Tibial nerve (tissue), 4 donors: ENCODE measurements at places on chromosomes 11 and 22.

DNA sequence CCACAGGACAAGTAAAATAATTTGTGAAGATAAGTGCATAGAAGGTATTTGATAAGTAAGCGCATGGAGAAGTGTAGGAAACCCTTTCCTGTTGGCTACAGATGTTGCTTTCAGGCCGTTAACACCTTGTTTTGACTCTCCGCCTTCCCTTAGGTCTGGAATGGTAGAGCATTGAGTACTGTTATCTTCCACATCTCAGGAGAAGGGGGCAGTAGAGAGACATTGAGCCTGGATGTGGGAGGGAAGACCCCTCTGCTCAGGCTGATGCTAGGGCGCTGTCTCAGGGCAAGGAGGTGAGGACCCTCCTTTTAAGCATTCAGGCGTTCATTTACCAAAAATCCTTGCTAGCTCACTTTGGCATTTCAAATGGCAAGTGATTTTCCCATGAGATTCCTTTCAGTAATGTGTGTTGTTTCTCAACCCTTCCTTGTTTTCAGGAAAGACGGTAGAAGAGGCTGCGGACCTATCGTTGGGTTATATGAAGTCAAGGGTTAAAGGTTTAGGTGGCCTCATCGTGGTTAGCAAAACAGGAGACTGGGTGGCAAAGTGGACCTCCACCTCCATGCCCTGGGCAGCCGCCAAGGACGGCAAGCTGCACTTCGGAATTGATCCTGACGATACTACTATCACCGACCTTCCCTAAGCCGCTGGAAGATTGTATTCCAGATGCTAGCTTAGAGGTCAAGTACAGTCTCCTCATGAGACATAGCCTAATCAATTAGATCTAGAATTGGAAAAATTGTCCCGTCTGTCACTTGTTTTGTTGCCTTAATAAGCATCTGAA lies 27.0 kb upstream of the SCGB1A1 start:
- no peak for DNase-seq

GRCh38 chr11:69308936-69309615 lies 15.1 kb downstream of the MYEOV start:
- DNase-seq, result no peak

- no peak for DNase-seq
Measured at GRCh38 chr11:44834846-44835245, 108.1 kb downstream of the TSPAN18 start.

GRCh38 chr11:8387141-8387540 lies 123.5 kb upstream of the LMO1 start:
- no peak for DNase-seq

- no peak for DNase-seq
Measured at GRCh38 chr11:84671325-84671999, 955.7 kb downstream of the DLG2 start.

DNA sequence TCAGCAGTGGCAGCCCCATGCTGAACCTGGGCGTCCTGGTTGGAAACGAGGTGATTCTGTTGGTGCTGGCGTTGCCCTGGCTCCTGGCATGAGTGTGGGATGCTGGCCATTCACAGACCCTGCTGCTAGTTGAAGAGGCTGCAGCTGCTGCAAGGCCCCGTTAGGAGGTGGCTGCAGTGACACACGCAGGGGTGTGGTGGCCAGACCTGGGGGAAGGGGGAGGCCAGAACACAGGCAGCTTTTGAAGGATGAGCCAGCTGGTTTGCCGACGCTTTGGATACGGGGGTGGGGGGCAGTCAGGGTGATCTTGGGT lies 77.2 kb downstream of the MORC2 start:
- no peak for DNase-seq

DNA sequence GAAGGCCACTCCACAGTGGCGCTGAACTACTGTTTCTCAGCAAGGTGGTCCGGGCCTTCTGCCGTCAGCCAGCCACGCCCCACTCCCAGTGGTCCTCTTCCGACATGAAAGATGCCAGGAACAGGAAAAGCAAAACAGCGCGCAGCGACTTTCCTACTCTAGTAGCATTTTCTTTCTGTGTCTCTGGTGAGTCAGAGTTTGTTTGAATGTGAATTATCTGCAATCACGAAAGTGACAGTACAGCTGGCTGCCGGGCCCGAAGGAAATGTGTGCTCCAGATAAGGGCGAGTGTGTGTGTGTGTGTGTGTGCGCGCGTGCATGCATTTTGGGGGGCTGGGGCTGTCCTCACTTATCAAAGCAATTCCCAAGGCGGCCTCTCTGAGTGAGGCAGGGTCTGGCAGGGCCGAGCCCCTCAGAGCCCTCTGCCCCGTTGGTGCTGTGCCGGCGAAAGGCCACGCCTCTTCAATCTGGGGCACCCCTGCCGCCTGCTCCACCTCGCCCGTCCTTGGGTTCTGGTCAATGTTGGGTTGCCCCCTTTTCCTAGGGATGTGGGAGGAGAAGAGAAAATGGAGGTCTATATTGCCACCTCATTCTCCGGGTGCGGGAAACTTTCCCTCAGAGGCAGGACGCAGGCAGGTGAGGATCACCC lies 288.5 kb downstream of the KIRREL3 start:
- DNase-seq, result no peak

- no peak for DNase-seq
Measured at GRCh38 chr22:45334528-45334927, 24.8 kb downstream of the FAM118A start.

DNA sequence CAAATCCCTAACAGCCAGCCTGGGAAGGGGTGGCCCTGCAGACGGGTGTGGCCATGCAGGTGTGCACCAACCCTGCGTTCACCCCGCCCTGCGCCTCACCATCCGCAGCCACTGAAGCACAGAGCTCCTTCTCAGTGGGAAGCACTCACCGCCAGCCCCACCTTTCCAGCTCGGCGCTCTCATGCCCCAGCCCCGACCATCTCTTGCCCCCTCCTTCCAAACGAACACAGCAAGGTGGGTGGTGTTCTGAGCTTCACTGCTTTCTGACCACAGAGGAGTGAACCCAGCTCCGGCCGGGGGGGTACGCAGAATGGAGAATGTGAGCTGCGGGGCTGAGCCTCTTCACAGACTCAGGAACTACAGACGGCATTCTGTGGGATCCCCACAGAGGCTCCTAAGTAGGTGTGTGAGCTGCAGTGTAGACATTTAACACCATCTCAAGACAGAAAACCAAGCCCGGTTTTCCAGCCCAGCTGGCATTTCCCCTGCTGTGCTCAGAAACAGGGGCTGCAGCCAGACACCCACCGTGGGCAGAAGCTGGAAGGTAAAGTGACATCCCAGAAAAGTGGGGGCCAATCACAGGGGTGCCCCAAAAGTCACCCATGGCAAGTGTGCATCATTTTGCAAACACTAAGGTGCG lies 88.4 kb upstream of the RTL6 start:
- no peak for DNase-seq

GRCh38 chr22:33240888-33241475 lies 182.8 kb upstream of the SYN3 start:
- no peak for DNase-seq

GRCh38 chr11:58254936-58255335 lies 13.1 kb downstream of the OR10W1 start:
- DNase-seq, result no peak

DNA sequence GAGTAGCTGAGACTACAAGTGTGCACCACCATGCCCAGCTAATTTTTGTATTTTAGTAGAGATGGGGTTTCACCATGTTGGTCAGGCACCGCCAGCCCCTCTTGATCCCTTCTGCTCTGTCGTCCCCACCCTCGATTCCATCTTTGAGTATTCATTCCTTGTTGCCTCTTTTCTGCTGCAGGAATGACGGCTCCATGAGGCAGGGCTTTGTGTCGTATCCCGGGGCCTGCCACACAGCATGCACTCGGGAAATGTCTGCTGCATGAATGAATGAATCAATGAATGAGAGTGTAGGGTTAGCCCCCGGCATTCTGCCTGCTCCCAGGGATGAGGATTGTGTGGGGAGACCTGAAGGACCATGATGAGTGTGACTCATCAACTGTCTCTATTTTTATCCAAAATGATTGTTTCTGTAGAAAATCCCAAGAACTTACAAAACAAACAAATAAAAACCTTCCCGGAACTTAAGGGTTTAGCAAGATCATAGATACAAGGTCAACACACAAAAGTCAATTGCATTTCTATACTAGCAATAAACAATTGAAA lies 54.6 kb upstream of the SLC22A12 start:
- DNase-seq, result no peak

- no peak for DNase-seq
Measured at GRCh38 chr11:12269446-12270214, 107.7 kb upstream of the PARVA start.

- DNase-seq, result no peak
Measured at GRCh38 chr22:37284805-37285355, 2.6 kb downstream of the CYTH4 start.

DNA sequence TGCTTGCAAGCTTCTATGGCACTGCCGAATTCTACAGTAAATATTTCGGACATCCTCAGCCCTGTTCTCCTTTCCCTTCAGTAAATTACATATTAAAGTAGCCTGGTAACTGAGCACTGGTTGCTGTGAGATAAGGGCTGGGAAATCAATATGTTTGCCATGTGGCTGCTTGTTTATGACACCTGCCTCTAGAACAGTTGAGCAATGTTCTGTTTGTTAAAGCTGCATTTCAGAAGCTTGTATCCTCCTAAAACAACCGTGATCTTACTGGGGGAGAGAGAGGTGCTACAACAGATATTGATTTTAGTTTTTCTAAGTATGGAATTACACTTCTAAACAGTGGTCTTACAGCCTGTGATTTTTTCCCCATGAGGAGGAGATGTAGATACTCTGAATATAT lies 39.4 kb downstream of the ZBTB16 start:
- DNase-seq, result no peak

GRCh38 chr11:65606876-65607613 lies 7.0 kb downstream of the MAP3K11 start:
- DNase-seq, result peak; percentile 93

- no peak for DNase-seq
Measured at GRCh38 chr11:111351374-111352055, 27.6 kb downstream of the POU2AF1 start.

DNA sequence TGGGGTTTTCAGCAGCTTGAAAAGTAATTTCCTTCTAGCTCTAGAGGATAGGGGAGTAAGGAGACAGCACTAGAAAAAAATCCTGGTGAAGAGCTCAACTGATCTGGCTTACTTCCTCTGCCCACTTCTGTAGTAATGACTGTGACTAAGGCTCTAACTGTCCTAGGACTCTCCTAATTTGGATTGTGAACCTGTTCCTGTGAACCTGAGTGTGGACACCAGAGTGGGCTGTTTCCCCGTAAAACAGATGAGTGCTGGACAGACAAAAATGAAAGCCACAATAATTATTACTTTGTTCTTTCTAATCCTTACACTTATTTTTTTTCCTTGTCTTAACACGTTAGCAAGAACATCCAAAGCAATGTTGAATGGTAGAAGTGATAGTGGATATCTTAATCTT lies 154.1 kb downstream of the AASDHPPT start:
- no peak for DNase-seq

DNA sequence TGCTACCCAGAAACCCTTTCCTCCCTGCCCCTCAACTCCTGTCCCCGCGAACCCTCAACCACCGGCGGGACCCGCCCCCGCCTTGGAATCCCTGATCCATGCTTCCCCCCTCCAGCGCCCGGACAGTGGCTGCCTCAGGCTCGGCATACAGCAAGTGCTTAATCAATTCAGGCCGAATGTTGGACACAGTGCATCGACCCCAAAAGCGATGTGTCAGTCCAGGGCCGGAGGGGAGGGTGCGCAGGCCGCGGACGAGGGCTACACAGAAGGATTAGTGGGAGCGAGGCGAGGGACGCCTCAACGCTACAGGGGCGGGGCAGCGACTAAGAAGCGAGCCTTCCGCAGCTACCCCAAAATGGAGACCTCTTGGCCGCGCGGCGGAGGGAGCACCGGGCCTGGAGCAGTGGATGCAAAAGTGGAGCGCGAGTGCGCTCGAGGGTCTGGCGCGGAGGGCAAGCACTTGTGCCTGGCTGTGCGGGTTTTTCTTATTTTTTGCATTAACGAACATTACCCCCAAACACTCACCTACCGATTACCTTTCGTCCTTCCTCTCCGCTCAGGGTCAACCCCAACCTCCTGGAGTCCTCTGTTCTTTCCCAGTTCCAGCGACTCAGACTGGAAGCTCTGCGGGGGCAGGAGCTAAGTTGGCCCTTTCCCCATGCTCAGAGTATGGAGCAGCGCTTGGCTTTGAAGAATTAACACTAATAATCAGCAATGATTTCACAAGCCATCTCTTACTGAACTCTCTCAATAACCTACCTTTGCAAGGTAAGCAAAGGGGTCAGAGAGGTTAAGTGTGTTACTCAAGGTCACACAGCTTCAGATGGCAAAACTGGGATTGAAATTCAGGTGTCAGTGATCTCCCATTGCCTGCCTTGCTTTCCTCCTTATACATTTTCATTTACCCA lies 30.0 kb upstream of the WNT11 start:
- no peak for DNase-seq

- DNase-seq, result no peak
Measured at GRCh38 chr11:105179542-105180278, 40.1 kb upstream of the CARD18 start.

DNA sequence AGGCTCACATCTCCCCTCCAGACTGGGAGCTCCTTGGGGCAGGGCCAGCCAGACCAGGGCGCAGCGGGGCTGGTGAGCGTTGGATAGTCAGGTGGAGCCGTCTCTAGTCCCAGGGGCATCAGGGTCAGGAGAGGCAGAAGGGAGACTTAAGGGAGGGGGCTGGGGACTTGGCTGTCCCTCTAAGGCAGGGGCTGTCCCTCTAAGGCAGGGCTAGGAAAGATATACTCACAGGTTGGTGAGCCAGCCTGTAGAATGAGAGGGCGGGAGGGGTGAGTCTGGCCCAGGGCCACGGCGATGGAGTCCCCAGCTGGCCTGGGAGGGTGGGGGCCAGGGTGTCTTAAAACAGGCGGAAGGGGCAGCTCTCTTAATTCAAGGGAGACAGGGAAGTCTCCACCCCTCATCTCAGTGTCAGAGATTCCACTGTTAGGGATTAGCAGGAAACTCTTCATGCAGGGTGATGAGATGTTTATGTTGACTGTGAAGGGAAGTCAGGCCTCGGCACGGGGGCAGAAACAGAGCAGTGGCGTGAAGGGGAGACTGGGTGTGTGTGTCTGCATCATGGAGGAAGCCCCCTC lies 11.3 kb downstream of the P2RY2 start:
- no peak for DNase-seq

- no peak for DNase-seq
Measured at GRCh38 chr11:35178067-35178805, 39.3 kb downstream of the CD44 start.

- DNase-seq, result no peak
Measured at GRCh38 chr11:17588166-17588565, 41.1 kb downstream of the OTOG start.

DNA sequence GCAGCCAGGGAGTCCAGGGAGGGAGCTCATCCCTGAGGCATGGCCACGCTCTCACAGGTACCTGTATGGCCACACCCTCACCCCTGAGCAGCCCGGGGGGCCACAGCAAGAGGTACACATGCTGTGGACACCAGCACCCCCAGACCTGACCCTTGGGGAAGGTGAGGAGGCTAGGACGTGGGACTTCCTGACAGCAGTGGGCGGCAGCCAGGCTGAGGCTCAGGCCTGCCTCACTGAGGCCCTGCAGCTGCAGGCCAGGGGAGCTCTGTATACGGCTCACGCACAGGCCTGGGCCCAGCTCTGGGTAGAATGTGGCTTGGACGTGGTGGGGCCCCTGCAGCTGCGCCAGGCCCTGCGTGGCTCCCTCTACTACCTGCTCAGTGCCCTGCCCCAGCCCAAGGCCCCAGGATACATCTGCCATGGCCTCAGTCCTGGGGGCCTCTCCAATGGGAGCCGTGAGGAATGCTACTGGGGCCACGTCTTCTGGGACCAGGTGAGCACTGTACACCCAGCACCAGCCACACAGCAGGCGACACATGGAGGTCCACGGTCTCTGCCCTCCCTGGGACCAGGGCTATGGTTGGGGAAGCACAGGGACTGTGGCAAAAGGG lies 1.8 kb downstream of the PGGHG start:
- DNase-seq, result no peak

- DNase-seq, result no peak
Measured at GRCh38 chr11:44568331-44568657, 2.8 kb downstream of the CD82 start.
